ENCODE measurements at places on chromosomes 5 and 9.

DNA sequence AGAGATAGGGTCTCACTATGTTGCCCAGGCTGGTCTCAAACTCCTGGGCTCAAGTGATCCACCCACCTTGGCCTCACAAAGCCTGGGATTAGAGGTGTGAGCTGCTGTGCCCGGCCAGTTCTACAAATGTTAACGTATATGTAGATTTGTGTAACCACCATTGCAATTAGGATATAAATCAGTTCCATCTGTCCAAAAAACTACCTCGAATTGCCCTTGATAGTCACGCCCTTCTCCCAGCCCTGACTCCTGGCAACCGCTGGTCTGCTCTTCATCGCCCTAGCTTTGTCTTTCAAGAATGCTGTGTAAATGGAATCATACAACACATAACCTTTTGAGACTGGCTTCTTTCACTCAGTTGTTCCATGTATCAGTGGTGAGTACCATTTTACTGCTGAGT is 46.1 kb upstream of the PPARGC1B start:
- DNase-seq: no peak

- DNase-seq: no peak
Measured at GRCh38 chr9:135815830-135816650, 91.3 kb downstream of the CAMSAP1 start.

GRCh38 chr5:167489202-167489601 is 802.2 kb upstream of the WWC1 start:
- DNase-seq: no peak

DNA sequence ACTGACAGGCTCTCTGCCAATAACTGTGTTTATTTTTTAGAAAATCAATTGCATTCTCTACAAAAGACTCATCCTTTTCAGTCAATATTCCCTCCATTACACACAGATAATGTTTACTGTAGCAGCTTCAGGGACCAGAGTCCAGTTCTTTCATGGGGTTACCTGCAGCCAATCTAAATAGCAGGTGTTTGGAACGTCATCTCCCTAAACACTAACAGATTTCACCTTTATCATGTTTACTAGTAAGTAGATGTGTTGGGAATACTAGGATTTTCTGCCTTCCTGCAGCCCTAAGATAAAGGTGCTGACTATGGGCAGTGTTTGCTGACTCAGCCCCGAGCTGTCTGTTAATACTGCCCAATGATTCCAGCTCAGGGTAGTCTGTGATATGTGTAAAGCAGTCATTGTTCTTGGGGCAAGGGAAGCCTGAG is 447.0 kb downstream of the KIF4B start:
- no peak for DNase-seq

All from CD4-positive, alpha-beta memory T cell (primary cell).